Activated CD8-positive, alpha-beta memory T cell treated with anti-CD3 and anti-CD28 coated beads for 1 hour (primary cell): ENCODE measurements at places on chromosomes 7 and 10.

DNA sequence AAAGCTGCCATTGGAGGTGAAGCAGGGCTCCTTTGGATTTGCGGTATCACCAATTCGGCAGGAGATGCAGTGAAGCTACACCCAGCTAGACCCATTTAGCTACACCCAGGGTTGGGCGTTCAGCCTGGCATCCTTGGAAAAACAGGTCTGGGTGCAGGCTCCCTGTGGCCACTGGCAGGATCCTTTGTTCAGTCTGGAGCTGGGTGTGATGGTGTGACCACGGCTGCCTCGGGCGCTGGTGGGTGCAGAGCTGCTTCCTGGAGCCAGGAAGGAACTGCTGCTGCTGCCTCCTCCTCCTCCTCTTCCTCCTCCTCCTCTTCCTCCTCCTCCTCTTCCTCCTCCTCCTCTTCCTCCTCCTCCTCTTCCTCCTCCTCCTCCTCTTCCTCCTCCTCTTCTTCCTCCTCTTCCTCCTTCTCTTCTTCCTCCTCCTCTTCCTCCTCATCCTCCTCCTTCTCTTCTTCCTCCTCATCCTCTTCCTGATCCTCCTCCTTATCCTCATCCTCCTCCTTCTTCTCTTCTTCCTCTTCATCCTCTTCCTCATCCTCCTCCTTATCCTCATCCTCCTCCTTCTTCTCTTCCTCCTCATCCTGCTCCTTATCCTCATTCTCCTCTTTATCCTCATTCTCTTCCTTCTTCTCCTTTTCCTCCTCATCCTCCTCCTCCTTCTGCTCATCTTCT is 84.0 kb downstream of the GRK5 start:
- no peak for DNase-seq

GRCh38 chr7:98968621-98969020 is 90.3 kb downstream of the TRRAP start:
- no peak for DNase-seq

DNA sequence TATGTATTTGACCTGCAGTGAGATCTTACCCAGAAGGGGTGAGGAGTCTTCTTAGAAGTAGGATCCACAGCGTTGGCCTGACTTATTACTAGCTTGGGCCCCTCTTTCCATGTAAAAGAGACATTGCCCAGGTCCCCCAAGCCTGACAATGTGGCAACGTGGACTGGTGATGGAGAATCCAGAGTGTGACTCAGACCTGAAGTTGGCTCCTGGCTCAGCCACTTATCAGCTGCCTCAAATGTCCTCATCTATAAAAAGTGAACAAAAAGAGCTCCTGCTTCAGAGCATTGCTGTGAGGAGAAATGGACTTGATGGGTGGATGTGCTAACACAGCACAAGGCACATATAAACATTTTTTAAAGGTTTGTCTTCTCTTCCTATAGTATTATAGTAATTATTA is 35.4 kb upstream of the TECTB start:
- no peak for DNase-seq

GRCh38 chr10:108638225-108638624 is 1285.1 kb downstream of the XPNPEP1 start:
- no peak for DNase-seq

DNA sequence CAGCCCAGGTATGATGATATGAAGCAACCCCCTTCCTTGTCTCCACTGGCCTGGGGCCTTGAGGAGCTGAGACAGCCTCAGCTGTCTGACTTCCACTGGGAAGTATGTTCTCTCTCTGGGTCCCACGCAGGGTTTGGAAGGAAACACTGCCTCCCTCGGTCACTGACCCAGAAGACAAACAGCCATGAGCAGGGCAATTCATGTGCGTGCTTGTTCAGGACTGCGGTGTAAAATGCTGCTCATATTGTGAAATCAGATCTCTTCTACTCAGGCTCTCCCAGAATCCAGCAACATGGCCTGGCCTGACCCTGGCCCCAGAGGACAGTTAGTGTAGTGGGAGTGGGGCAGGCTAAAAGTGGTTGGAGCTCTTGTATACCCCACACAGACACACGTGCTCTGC is 2.8 kb downstream of the CLCN1 start:
- no peak for DNase-seq

DNA sequence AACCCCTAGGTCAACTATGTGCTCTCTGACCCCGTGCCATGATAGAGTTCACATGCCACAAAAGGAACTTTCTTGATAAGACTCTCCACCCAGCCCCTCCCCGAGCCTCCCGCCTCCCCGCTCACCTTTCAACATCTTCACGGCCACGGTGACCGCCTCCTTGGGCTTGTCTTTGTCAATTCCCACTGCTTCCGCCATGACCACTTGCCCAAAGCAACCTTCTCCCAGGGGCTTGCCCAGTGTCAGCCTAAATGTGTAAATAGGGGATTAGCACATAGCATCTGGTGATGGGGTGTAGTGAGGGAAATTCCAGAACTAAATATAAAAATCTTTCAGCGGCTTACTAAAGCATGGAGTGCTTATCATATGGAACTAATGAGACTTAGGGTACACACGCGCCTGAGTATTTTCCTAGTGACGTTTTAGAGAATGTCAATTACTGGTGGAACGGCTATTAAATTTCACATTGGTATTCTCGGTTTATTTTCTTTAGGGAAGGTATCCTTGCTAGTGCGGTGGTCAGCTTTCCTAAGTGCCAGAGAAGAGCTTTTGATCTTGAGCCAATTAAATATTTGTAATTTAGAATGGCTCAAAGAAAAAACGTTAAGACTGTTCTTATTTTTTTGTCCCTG is 97.4 kb downstream of the FGFR2 start:
- DNase-seq: no peak

DNA sequence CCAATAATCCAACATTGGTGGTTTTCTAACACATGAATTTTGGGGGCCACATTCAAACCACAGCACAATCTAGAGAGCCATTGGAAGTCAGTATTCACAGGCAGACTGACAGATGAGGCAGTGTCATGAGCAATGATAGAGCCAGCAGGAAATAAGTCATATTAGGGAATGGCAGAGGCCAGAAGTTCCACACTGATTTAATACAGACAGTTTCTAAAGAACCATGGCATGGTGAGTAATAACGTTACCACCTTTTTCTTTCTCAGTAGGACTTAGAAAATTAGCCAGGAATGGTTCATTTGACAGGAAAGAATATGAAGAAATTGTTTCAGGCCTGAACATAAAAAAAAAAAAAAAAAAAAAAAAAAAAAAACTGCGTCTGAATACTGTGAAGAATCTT is 210.3 kb downstream of the GPAM start:
- DNase-seq: no peak

DNA sequence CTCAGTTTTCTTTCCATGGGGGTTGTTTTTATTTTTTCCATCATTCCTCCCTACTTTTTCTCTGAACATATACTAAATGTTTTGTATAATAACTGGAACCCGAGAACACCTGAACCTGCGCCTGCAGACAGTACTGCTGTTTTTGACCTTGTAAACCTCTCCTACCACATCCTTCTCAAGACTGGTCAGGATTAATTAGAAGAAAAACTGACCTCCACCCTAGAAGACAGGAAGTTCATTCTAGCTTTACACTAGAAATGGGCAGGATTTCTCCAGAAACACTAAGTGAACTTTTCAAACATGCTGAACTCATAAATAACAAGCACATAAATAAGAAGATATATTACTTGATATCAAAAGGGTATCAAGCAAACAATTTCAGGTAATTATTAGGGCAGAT is 751 bp upstream of the HYCC1 start:
- DNase-seq: no peak
